Prostate gland (tissue), 2 donors: ENCODE measurements at places on chromosomes 13 and 19. TPM values are rescaled to one million over a fixed set of nuclear protein-coding genes. Genes with fewer than 3 reads are reported as not detected.

Gene ZNF583
- 3.6 TPM for total RNA-seq

GRCh38 chr19:42568006-42568405 lies 26.7 kb downstream of the CEACAM8 start:
- no peak overlapping the region for H3K4me3 ChIP-seq
- no peaks in the 10 kb centered on the region for H3K27me3 ChIP-seq
- no peaks in the 10 kb centered on the region for H3K4me1 ChIP-seq
- no peak overlapping the region for H3K27ac ChIP-seq
- H3K36me3 ChIP-seq, result no peaks in the 10 kb centered on the region
- DNase-seq, result no peak

Gene GIPR
- total RNA-seq, result 2.6 TPM

- H3K4me3 ChIP-seq, result peak overlapping the region; percentile 3
- DNase-seq, result no peak
- no peaks in the 10 kb centered on the region for H3K27me3 ChIP-seq
- no peaks in the 10 kb centered on the region for H3K36me3 ChIP-seq
Observed at GRCh38 chr19:6753178-6754031, 13.8 kb downstream of the SH2D3A start.

Gene FFAR1
- total RNA-seq, result not detected

Gene C19orf81
- total RNA-seq, result 4.3 TPM

Gene ZNF567
- total RNA-seq, result 10.9 TPM

DNA sequence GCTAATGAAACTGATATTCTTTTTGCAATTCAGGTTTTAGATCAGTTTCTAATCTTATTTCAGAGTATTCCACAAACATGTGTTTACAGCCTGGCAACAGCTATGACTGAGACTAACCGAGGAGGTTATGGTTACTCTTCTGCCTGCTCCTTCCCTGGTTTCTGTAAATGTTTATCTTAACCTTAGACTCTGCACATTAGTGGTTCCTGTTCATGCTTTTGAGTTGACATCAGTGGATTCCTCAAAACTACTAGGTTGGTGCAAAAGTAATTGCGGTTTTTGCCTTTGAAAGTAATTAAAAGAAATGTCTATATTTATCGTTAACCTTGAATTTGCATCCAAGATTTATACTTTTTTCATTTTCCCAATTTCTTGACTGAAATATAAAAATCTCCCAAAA lies 237.0 kb upstream of the TSHZ3 start:
- H3K4me1 ChIP-seq, result no peaks in the 10 kb centered on the region
- no peaks in the 10 kb centered on the region for H3K36me3 ChIP-seq
- H3K4me3 ChIP-seq, result no peak overlapping the region
- no peak overlapping the region for H3K27ac ChIP-seq
- H3K27me3 ChIP-seq, result no peaks in the 10 kb centered on the region
- no peak for DNase-seq

GRCh38 chr19:4748185-4748584 lies 24.5 kb upstream of the DPP9 start:
- DNase-seq, result no peak
- H3K27ac ChIP-seq, result no peak overlapping the region
- no peaks in the 10 kb centered on the region for H3K27me3 ChIP-seq
- H3K36me3 ChIP-seq, result no peaks in the 10 kb centered on the region

DNA sequence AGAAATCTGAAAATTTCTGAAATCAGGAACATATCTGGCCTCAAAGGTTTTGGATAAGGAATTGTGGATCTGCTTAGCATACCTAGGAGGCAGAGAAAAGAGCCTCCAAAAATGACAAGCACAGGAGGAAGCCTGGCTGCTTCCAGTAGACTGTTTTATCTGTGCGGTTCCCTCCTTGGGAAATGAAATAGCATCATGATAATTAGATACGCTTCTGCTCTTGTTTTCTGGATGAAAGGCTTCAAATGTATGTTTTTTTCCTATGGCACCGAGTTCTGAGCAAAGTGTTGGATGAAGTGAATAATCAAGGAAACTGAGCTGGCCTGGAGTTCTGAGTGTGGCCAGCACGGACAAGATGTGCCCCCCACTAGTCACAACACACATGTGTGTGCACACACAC lies 19.8 kb upstream of the GPR12 start:
- H3K4me3 ChIP-seq, result no peak overlapping the region
- DNase-seq, result no peak
- peaks cover 4% of the 10 kb centered on the region for H3K27me3 ChIP-seq

Gene RASIP1
- 9.1 TPM for total RNA-seq

GRCh38 chr19:51108805-51109146 lies 567 bp upstream of the CTU1 start:
- no peak for DNase-seq
- no peaks in the 10 kb centered on the region for H3K36me3 ChIP-seq
- peak overlapping the region; percentile 68 for H3K4me3 ChIP-seq
- peaks cover 6% of the 10 kb centered on the region for H3K4me1 ChIP-seq
- H3K27ac ChIP-seq, result peak overlapping the region; percentile 49

Gene PBX4
- total RNA-seq, result 10.6 TPM

GRCh38 chr19:4673726-4674125 lies 3.6 kb upstream of the MYDGF start:
- no peaks in the 10 kb centered on the region for H3K27me3 ChIP-seq
- H3K4me1 ChIP-seq, result peaks cover 4% of the 10 kb centered on the region
- no peak for DNase-seq
- H3K27ac ChIP-seq, result no peak overlapping the region
- no peak overlapping the region for H3K4me3 ChIP-seq
- H3K36me3 ChIP-seq, result peaks cover 8% of the 10 kb centered on the region
